H7 (cell line): ENCODE measurements at places on chromosomes 4 and X.

- DNase-seq: peak; percentile 5
These were observed 1047.7 kb upstream of the GRID2 start for GRCh38 chr4:91256043-91256442.

DNA sequence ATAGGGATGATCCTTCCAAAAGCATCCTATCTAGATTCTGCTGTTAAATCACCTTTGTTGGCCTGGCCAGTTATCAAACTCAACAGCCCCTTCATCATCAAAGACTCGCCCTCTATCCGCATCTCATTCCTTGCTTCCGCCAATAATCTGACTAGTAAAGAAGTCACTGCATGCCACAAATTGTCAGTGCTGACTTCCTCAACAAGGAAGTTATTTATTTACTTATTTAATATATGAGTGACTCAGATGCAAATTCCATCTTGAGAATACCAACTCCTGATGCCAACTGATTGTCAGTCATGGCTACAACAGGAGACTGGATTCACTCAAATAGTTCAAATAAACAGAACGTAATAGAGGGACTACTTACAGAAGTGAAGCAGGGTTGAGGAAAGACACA is 283.8 kb downstream of the TRIML1 start:
- DNase-seq: no peak

DNA sequence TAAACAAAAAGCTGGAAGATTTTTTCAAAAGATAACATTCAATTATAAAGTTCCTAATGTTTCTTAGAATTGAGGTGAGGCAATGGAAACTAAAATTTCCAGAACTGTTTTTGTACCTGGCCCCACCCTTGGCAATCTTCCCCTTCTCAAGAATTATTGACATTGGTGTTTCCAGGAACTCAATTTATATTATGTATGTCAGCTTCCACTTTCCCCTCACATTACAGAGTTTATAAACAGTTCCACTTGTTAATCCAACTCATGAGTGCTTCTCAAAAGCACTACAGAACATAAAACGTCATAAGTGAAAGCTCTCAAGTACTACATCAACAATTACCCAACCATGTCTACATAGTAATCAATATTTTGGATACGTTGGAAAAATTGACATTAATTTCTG is 107.4 kb downstream of the FAM13A start:
- no peak for DNase-seq

DNA sequence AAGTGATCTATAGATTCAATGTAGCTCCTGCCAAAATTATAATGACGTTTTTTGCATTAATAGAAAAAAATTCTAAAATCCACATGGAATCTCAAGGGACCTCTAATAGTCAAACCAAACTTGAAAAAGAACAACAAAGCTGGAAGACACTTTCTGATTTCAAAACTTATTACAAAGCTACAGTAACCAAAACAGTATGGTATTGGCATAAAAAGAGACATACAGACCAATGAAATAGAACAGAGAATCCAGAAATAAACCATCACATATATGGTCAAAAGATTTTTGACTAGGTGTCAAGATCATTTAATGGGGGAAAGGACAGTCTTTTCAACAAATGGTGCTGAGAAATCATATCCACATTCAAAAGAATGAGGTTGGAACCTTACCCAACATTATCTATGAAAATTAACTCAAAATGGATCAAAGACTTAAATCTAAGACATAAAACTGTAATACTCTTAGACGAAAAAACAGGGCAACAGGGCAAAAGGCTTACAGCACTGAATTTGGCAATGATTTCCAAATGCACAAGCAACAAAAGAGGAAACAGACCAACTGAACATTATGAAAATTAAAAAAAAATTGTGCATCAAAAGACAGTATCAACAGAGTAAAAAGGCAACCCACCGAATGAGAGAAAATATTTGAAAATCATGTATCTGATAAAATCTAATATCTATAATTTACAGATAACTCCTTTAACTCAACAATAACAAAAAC is 3.9 kb downstream of the FBXO8 start:
- no peak for DNase-seq

DNA sequence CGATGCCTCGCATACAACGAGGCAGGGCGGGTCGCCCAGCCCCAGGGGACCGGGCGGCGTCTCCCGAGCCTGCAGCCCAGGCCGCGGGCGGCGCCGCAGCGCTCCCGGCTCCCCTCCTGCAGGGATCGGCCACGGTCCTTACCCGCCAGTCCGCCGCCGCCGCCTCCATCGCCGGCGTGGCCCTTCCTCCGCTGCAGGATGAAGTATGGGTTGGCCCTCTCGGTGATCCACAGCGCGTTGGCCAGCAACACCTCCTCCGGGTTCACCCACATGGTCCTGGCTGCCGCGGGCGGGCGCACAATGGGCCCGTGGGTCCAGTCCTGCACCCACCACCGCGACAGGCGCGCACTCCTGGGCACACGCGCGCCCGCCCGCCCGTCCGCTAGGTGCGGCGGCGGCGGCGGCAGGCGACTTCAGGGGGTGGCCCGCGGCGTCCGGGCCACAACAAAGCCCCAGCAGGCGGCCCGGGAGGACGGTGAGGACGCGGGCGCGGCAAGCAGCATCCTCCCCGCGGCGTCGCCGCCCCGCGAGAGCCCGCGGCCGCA is 339 bp downstream of the TBC1D9 start:
- peak; percentile 73 for DNase-seq

DNA sequence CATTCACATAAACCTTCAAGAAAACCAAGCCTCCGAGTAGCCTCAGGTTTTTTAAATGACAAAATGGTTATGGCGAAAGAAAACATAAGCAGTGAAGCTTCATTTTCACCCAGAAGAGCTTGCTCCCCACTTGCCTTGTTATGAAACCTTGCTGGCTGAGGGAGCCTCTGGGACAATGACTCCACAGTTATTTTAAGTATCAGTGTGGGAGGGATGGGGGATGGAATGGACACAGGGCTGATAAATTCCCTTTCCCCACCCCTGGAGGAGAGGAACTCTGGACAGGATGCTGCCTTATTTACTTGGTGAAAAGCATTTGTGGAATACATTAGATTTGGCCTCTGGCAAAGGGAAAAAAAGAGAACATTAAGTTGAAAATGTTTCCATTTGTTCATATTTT is 220.7 kb upstream of the CNKSR2 start:
- peak; percentile 9 for DNase-seq

- peak; percentile 72 for DNase-seq
These were observed 4.6 kb upstream of the KANTR start for GRCh38 chrX:53089224-53089842.

GRCh38 chrX:21734175-21734574 is 23.7 kb downstream of the SMPX start:
- DNase-seq: no peak

GRCh38 chrX:19624739-19625138 is 109.4 kb upstream of the MAP3K15 start:
- no peak for DNase-seq

GRCh38 chrX:110408949-110409588 is 50.4 kb downstream of the RTL9 start:
- no peak for DNase-seq

DNA sequence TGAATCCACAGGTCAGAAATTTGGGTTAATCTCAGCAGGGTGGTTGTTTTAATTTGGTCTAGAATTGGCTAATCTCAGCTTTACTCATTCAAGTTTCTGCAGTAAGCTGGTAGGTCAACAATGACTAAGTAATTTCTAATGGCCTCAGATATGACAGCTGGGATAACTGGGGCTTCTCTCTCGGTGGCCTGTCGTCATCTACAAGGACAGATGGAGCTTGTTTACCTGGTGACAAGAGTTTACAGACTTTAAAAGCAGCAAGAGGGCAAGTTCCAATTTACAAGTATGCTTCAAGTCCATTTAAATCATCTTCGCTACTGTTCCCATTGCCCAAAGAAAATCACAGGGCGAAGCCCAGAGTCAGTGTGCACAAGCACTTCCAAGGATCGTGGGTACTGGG is 453.9 kb downstream of the PDHA2 start:
- no peak for DNase-seq

- no peak for DNase-seq
These were observed 457.7 kb downstream of the NKX6-1 start for GRCh38 chr4:84041426-84041825.
